ENCODE measurements at places on chromosomes 16 and 17.

- DNase-seq = no peak
Observed at GRCh38 chr16:88132836-88133506, 181.7 kb downstream of the BANP start.

GRCh38 chr17:58447039-58447975, 30.0 kb upstream of the RNF43 start:
- DNase-seq = peak; percentile 58

- peak; percentile 6 for DNase-seq
Observed at GRCh38 chr16:69286941-69287713, 24.0 kb upstream of the VPS4A start.

GRCh38 chr17:79855331-79856124, 16.3 kb upstream of the CBX4 start:
- no peak for DNase-seq

DNA sequence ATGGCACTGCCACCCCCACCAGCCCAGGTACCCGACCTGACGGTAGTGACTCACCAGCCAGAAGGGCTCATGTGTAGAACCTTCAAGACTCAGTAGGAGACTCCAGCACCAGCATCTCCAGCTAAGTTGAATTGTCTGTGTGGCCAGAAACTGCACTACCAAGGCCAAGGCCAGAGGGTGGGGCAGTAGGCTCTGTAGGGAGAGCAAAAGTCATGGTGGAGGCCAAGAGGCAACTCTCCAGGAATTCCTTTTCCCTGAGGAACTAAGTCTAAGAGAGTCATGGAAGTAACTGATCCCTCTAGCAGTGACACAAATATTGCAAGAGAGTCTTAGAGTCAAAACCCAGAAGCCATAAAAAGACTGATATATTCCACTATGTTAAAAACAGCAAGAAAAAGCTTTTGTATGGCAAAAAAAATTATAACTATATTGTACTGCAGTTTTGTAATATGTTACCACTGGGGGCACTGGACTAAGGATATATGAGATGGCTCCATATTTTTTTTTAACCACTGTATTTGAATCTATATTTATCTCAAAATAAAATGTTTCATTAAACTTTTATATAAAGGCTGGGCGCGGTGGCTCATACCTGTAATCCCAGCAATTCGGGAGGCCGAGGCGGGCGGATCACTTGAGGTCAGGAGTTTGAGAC, 30.2 kb upstream of the GUCY2D start:
- no peak for DNase-seq
